ENCODE measurements at places on chromosomes 7 and 10.

GRCh38 chr10:110524859-110525232, 27.1 kb downstream of the DUSP5 start:
- no peak for DNase-seq

DNA sequence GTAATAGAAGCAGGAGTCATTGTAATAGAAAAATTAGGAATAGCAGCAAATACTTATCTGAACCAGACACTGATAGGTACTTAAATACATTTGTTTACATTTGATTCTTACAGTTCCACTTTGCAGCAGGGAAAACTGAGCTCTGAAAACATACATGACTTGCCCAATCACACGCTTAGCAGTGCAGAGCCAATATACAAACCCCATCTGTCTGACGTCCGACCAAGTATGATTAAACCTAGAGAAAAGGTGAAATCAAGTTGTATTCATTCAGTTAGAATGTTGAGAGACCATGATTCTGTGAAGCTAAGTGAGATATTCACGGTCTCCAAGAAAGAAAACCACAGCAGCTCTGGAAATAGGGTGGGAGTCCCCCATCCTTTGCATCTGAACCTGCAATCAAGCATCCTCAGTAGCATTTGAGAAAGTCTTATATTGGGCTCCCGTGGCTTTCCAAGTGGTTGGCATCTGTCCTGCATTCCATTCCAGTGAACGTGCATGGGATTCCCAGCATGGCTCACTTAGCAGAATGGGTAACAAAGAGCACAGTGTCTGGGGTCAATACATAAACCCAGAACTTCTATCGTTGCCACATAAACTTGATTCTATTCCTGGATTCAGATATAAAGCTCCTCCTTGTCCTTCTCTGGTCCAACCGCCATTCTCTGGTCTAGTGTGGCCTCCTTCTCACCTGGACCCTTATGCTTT, 148.7 kb upstream of the RSU1 start:
- DNase-seq, result no peak

- DNase-seq, result no peak
Observed at GRCh38 chr10:63072951-63073350, 60.2 kb upstream of the NRBF2 start.

DNA sequence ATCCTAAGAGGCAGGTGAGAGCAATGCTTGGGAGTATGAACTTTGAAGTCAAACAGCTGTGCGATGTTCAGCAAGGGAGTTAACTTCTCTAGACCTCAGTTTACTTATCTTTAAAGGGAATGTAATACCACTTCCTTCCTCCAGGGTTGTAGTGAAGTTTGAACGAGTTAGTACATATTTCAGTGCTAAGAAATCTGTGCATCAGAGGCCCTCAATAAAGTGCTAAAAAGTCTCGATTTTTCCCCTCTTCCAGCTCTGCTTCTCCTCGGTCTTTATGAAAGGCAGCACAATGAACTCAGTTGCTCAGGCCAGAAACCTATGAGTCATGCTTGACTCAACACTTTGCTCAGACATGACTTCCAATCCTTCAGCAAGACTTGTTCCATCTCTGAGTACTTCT, 418.9 kb downstream of the MDFIC start:
- DNase-seq, result no peak

- no peak for DNase-seq
Observed at GRCh38 chr7:43586251-43586900, 3.5 kb downstream of the STK17A start.

- no peak for DNase-seq
Observed at GRCh38 chr7:113394856-113395255, 276.5 kb upstream of the SMIM30 start.

GRCh38 chr10:13072339-13072738, 27.6 kb upstream of the OPTN start:
- no peak for DNase-seq

GRCh38 chr10:123147635-123148413, at the start of gene HMX2:
HMX2 (plus strand) TSS chr10:123148136; CDS start chr10:123148379, 243 bp downstream.
- peak; percentile 71 for DNase-seq

- DNase-seq, result no peak
Observed at GRCh38 chr10:44911081-44911540, at the start of gene TMEM72. TMEM72 (plus strand) TSS chr10:44911337; CDS start chr10:44911513, 176 bp downstream.

DNA sequence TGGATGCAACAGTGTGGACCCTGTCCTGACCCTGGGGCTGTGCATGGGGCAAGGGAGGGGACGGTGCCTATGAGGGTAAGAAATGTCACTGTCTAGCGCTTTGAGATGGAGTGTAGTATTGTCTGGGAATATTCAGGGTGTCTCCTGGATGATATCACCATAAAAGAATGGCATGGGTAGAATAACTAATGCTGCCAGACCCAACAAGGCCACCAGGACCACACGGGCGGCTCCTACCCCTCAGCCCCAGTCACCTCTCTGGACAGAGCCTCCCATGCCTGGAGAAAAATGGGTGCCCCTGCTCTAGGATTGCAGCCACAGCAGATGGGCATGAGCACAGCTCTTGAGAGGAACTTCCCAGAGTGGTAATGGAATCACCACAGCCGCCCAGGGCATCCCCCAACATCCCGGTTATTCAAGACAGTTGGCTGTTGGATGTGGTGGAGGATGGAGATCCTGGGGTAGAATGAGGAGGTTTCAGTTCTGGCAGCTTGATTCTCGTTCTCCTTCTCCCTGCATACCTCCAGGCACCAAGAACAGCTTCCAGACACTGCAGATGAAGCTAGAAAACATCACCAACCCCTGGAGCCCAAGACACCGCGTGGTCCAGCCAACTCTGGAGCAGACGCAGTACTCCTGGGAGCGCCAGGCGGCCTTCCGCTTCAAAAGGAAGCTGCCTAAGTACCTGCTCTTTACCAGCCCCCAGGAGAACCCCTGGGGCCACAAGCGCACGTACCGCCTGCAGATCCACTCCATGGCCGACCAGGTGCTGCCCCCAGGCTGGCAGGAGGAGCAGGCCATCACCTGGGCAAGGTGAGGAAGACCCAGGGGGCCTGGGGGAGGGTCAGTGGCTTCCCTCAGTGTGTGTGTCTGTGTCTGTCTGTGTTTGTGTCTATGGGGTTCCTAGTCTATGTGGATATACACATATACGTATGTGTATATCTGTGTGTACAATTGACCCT, 6.2 kb downstream of the AOC1 start:
- DNase-seq, result no peak

GRCh38 chr10:26448706-26449435, 10.7 kb downstream of the APBB1IP start:
- DNase-seq, result peak; percentile 57

- DNase-seq, result peak; percentile 63
Observed at GRCh38 chr10:47361293-47361692, 13.1 kb downstream of the RBP3 start.

DNA sequence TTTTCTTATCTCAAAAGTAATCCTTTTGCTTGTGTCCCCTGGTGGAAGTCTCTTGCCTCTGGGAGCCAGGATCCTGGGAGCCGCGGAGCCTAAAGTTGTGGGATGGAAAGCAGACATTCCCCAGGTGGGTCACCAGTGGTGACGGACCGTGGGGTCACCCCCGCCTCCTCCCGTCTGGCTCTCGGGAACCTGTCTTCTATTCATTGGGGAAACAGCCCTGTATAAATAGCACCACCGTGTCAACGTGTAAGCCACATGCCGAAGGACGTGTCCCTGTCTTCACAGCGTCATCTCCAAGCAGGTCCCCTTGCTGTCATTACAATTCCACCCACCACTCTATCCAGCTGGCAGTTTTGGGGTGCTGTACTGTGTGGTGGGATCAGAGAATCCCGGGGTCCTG, 87.5 kb downstream of the ELFN1 start:
- no peak for DNase-seq

- DNase-seq, result peak; percentile 27
Observed at GRCh38 chr7:107890493-107890961, 456 bp upstream of the DLD start.

DNA sequence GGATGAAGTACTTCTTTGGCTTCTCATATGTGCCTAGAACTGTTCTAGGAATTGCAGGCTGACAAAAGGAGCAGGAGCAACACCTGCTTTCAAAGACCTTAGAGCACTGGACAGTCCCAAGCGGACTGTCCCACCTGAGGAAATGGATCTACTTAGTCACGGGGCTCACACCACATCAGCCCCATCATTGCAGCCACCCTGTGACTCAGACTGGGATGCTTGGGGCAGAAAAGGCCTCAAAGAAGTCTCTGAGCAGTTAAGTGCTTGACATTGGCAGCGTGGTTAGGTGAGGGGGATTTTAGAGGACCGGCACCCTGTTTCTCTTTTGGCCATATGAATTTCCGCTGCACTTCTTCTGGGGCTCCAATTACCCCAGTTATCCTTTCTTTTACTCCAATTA, 256.6 kb downstream of the USP6NL start:
- DNase-seq, result no peak
